Right ventricle myocardium inferior (tissue), 1 donor: ENCODE measurements at places on chromosomes 2 and 18. TPM values are rescaled to one million over a fixed set of nuclear protein-coding genes. Genes with fewer than 3 reads are reported as not detected.

DNA sequence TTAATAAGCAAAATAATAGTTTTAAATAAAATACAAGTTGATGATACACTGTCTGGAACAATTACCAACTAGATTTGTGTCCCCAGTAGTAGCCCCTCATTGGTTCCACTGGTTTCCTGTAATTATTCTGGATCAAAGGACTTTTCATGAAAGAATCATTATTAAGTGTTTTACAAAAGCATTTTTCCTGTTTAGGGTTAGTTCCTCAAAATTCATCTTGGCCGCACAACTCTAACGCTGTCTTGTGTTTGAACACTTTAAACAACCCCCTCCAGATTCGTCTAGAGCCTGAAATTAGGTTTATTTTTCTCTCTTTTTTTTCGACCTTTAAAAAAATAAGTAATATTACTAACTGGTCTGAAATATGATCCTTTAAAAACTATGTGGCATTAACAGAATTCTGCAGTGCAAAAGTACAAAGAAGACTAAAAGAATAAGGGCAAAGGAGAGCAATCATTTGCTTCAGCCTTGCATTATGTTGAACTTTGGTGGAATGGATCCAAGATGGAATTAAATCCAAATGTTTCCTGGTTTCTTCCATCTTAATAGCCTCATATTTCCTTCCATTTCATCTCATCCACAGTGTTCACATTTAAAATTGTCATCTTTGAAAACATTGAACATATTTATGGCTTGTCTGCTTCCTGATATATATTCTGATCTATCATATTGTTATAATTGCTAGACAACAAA, 678.4 kb downstream of the IRS1 start:
- no peak for DNase-seq

DNA sequence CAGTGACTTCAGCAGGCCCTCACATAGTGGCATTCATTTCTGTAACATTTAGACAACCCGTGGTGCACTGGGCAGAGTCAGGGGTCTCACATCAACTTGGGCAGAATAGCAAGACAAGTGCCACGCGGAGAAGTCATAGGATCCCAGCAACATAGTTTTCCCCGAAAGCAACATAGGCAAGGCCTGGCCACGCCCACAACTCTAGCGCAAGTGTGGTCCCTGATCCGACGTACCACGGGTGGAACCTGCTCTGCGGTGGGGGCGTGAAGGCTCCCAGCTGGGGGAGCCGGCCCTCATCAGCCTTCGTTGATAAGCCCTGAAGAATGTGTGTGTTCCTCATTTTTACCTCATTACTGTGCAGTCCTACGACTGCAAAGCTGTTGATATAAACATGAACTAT, 261.2 kb downstream of the EIPR1 start:
- no peak for DNase-seq

DNA sequence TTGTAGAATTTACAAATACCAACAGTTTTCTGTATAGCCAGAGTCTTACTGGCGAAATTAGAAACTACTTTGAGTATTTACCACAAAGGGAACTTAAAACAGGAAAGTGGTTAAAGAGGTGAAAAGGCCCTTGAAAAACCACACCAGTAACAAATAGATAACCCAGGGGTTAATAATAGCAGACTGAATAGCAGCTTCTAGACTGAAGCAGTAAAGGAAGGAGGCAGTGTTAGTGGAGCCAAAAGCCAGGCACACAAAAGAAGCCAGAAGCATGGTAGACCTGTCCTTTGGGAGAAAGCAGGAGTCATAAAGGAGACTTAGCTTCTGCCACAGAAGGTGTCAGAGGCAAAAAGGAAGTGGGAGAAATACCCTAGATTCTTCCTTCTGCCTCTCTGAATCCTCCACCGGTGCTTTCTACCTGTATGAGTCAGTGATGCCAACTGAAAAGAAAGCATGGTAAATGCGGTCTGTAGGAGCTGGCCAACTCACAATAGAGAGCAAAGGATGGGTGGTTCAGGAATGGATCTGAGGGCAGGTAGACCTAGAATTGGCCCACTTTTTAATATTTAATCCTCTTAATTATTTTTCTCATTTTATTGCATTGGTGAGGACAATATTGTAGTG, 97.3 kb downstream of the ARL6IP6 start:
- no peak for DNase-seq

PLEKHH2 gene
- total RNA-seq = 1.1 TPM

GKN1 gene
- not detected for total RNA-seq
